Endothelial cell (in vitro differentiated cells): ENCODE measurements at places on chromosomes 4 and X. TPM values are rescaled to one million over a fixed set of nuclear protein-coding genes. Genes with fewer than 3 reads are reported as not detected.

Gene MAGEB2
- total RNA-seq, result not detected

Gene GAGE12H
- not detected for total RNA-seq

Gene PLAC1
- total RNA-seq, result 0.72 TPM

Gene TMEM164
- 18.7 TPM for total RNA-seq

Gene AMBN
- not detected for total RNA-seq

Gene UCP1
- 19.5 TPM for total RNA-seq

Gene PDE6B
- total RNA-seq, result 5.1 TPM

Gene GLRA3
- total RNA-seq, result not detected

Gene OPHN1
- 13.2 TPM for total RNA-seq

Gene PALLD
- 16.4 TPM for total RNA-seq

Gene DRD5
- total RNA-seq, result not detected

DNA sequence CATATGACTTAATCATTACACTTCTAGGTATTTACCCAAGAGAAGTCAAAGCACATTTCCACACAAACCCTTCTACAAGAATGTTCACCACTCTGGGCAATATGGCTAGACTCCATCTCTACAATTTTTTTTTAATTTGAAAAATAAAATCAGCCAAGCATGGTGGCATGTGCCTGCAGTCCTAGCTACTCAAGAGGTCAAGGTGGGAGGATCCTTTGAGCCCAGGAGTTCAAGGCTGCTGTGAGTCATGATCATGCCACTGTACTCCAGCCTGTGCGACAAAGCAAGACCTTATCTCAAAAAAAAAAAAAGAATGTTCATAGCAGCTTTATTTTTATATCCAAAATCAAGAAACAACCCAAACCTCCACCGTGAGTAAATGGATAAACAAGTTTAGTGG, 70.3 kb upstream of the MBNL3 start:
- no peak overlapping the region for H3K27ac ChIP-seq
- H3K27me3 ChIP-seq, result no peaks in the 10 kb centered on the region
- H3K36me3 ChIP-seq, result no peaks in the 10 kb centered on the region

DNA sequence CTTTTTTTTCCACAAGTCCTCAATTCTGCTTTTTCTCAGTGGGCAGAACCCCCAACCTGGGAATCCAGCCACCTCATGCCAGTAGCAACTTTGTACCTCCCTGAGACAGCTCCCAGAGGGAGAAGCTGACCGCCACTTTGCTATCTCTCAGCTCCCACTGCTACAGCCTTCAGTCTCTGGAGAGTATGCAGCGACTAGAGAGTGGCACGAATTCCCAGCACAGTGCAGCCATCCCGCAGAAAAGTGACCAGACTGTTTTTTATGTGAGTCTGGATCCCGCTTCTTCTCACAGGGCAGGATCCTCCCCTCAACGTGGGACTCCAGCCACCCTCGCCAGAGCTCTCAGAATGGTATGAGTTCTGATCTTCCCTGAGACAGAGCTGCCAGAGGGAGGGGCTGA, 1234.6 kb downstream of the FAM133A start:
- H3K27me3 ChIP-seq, result peaks cover 2% of the 10 kb centered on the region
- DNase-seq, result no peak
- no peak overlapping the region for H3K27ac ChIP-seq
- H3K36me3 ChIP-seq, result no peaks in the 10 kb centered on the region
- no peaks in the 10 kb centered on the region for H3K4me1 ChIP-seq

DNA sequence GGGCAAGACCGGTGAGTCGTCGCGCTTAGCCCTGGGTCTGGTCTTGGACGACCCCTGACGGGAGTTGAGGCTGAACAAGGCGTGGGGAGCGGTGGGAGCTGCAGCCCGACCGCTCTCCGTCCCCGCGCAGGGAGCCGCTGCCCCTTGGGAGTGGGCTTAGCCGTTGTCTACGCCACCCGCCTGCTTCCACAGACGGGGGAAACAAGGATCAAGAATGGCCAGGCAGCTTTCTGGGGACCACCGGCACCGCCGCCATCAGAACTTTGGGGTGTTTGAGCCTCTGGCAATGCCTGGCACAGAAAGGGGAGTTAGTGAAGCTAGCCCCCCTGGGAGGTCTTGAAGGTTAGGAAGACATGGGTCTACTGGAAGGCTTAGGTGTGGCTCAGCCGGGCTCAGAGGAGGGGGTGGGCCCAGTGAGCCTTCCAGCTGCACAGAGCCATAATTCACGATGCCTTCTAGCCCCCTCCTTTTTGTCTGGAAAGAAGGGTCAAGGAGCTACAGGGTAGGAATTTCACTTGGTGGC, 583 bp downstream of the RASL11B start:
- peaks cover 4% of the 10 kb centered on the region for H3K36me3 ChIP-seq
- DNase-seq, result no peak
- no peak overlapping the region for H3K27ac ChIP-seq
- H3K4me3 ChIP-seq, result peak overlapping the region; percentile 53
- H3K27me3 ChIP-seq, result peaks cover 10% of the 10 kb centered on the region

DNA sequence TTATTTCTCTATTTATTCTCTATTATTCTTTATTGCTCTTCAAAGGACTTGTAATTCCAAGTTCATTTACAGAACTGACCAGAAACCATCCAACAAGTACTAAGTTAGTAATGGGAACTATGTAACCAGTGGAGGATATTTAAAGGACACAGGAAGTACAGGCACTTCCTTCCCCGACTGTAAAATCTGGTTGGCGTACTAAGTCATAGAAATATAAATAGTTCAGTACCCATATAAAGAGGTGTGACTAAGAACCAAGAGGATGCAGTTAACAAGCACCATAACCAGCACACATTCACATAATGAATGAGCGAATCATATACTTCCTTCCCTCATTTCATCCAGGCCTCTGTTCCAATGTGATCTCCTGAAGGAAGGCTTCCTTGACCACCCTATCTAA, 3.6 kb upstream of the EIF4E start:
- peaks cover 6% of the 10 kb centered on the region for H3K36me3 ChIP-seq
- H3K27ac ChIP-seq, result no peak overlapping the region
- peaks cover 12% of the 10 kb centered on the region for H3K4me1 ChIP-seq
- H3K27me3 ChIP-seq, result peaks cover 13% of the 10 kb centered on the region
- DNase-seq, result no peak
- no peak overlapping the region for H3K4me3 ChIP-seq

GRCh38 chr4:31598639-31599038, 878.5 kb downstream of the PCDH7 start:
- no peaks in the 10 kb centered on the region for H3K36me3 ChIP-seq
- H3K27me3 ChIP-seq, result no peaks in the 10 kb centered on the region
- no peak for DNase-seq
- no peak overlapping the region for H3K27ac ChIP-seq
- H3K4me3 ChIP-seq, result no peak overlapping the region
- no peaks in the 10 kb centered on the region for H3K4me1 ChIP-seq

DNA sequence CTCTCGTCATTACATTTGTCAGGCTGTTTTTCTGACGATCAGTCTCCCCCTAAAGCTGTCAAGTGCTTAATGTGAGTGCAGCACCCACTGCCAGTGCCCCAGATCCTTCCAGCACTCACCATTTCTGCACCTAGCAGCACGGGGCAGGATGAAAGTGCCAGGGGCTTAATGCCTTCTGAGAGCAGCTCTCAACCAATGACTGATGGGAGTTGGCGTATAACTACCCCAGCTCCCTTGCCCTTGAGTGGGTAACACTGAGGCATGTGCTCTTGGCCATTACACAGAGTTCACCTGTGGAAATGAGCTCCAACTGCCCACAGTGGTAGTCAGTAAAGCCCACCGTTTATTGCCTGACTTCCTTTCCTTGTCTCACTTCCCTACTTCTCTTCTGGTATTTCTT, 226.2 kb upstream of the BCOR start:
- no peaks in the 10 kb centered on the region for H3K36me3 ChIP-seq
- H3K4me1 ChIP-seq, result no peaks in the 10 kb centered on the region
- DNase-seq, result no peak
- no peak overlapping the region for H3K4me3 ChIP-seq
- H3K27me3 ChIP-seq, result peaks cover 7% of the 10 kb centered on the region

DNA sequence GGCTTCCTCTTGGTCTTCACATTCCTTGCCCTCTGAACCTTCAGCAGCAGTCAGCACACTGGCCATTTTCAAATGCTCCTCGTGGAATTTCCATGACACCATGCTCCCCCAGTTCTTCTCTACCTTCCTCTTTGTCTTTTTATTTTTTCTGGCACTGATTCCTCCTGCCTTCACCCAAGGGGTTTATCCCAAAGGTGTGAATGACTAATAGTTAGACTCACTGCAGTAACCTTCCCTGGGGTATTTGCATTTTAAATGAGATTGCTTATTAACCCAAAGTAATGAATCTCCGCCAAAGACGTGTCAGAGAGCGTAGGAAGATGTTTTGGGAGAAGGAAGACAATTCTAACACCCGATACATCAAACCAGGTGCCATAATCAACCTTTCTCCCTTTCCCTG, 36.2 kb downstream of the CD40LG start:
- no peaks in the 10 kb centered on the region for H3K4me1 ChIP-seq
- H3K36me3 ChIP-seq, result no peaks in the 10 kb centered on the region
- no peaks in the 10 kb centered on the region for H3K27me3 ChIP-seq
- DNase-seq, result no peak
- H3K27ac ChIP-seq, result no peak overlapping the region

DNA sequence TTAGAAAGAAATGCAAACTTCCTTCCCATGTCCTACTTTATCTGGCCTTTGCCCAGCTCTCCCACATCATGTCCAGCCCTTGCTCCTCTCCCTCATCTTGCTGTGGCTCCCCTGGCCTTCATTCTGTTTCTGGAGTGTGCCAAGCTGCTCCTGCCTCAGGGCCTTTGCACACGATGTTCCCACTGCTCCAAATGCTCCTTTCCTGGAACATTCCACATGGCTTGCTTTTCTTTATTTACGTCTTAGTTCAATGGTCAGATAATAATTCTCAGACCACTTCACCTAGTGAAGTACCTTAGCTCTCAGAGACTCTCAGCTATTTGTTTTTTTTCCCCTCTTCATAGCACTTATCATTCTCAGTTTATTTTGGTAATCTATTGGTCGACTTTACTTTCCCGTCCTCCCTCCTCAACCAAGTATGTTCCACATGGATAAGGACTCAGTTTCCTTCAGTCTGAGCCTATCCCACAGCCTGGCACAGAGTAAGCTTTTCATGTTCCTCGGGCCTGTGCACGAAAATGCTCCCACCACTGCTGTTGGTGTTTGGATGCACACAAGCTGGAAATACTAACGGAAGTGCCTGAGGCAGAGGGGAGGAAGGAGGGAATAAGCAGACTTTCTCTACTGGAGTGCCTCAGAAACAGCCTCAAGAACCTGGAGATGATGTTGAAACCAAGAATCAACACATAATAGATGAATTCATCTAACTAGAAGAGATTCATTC, 23.4 kb upstream of the MAP9 start:
- no peak for DNase-seq
- no peak overlapping the region for H3K27ac ChIP-seq
- no peaks in the 10 kb centered on the region for H3K36me3 ChIP-seq

DNA sequence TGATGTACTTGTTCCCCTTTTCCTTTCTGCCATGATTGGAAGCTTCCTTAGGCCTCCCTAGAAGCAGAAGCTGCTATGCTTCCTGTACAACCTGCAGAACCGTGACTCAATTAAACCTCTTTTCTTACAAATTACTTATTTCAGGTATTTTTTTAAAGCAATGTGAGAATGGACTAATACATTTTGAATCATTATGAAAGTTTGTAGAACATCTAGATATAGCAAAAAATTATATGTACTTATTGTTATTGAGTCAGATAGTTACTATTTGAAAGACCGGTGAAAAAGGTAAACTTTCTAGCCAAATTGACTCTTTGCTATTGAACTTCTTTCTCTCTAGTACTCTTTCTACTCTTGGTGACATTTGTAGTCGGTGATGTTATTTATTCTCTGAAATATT, 777.3 kb upstream of the GALNTL6 start:
- no peaks in the 10 kb centered on the region for H3K36me3 ChIP-seq
- H3K27ac ChIP-seq, result no peak overlapping the region
- DNase-seq, result no peak
- H3K4me1 ChIP-seq, result no peaks in the 10 kb centered on the region
- H3K4me3 ChIP-seq, result no peak overlapping the region
- no peaks in the 10 kb centered on the region for H3K27me3 ChIP-seq

GRCh38 chrX:150489359-150490015, 78.9 kb upstream of the MTM1 start:
- H3K4me1 ChIP-seq, result no peaks in the 10 kb centered on the region
- H3K27ac ChIP-seq, result no peak overlapping the region
- no peak for DNase-seq
- H3K36me3 ChIP-seq, result no peaks in the 10 kb centered on the region

DNA sequence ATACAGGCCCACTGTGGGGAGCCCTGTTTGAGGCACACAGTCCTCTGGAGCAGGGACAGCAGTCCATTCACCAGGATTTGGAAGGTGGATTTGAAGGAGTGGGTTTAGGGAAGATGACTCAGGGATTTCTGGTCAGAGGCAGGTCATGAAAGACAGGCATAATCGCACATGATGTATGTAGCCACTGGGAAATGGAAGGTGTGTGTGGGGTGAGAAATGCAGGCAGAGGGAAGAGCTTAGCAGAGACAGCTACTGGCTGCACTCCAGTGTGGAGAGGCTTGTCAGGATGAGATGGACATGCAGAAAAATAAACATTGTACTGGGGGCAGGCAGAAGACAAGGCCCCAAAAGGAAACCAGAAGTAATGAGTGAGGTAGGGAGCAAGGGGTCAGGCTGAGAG, 85.2 kb upstream of the STS start:
- no peak overlapping the region for H3K4me3 ChIP-seq
- no peak for DNase-seq
- H3K4me1 ChIP-seq, result no peaks in the 10 kb centered on the region

GRCh38 chr4:156654410-156654809, 317.2 kb downstream of the PDGFC start:
- H3K4me3 ChIP-seq, result no peak overlapping the region
- no peak for DNase-seq
- no peaks in the 10 kb centered on the region for H3K27me3 ChIP-seq
- no peaks in the 10 kb centered on the region for H3K4me1 ChIP-seq
- H3K36me3 ChIP-seq, result no peaks in the 10 kb centered on the region

GRCh38 chr4:29277381-29277780, 1442.8 kb upstream of the PCDH7 start:
- H3K27me3 ChIP-seq, result no peaks in the 10 kb centered on the region
- no peak overlapping the region for H3K4me3 ChIP-seq
- no peak overlapping the region for H3K27ac ChIP-seq
- no peak for DNase-seq

- H3K36me3 ChIP-seq, result no peaks in the 10 kb centered on the region
- H3K27me3 ChIP-seq, result no peaks in the 10 kb centered on the region
- peaks cover 2% of the 10 kb centered on the region for H3K4me1 ChIP-seq
- no peak for DNase-seq
- H3K27ac ChIP-seq, result no peak overlapping the region
- H3K4me3 ChIP-seq, result no peak overlapping the region
Measured at GRCh38 chr4:53132132-53132891, 233.5 kb downstream of the SCFD2 start.

DNA sequence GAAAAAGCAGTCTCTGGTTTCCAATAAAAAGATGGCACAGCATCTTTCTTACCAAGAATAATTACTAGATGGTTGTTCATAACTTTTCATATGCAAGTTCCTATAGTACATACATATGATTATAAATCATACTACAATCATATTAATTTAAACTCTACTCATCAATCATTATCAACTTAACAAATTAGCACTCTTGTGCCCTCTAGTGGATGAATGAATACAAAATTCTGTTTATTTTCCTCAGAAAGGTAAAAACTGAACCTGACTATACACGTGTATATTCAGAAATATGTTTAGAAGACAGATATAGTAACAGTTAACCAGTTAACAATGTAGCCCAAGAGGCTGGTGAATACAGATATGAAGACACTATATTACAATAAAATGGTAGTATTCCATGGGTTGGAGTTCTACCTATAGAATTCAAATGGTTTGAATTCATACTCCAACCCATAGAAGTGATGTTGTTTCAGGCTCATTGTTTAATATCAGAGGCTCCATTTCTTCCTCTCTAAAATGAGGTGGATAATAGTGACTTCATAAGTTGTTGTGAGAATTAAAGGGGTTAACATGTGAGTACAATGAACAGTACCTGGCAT, 100.0 kb downstream of the ADAMTS3 start:
- H3K27ac ChIP-seq, result no peak overlapping the region
- peaks cover 4% of the 10 kb centered on the region for H3K4me1 ChIP-seq
- no peaks in the 10 kb centered on the region for H3K36me3 ChIP-seq
- no peak overlapping the region for H3K4me3 ChIP-seq
- no peaks in the 10 kb centered on the region for H3K27me3 ChIP-seq
